Stimulated activated naive CD8-positive, alpha-beta T cell treated with anti-CD3 and anti-CD28 coated beads, Interleukin-15, Interleukin-2, amounts not matched to agents 100 U/mL and 50 U/mL, for 24 hours (primary cell): ENCODE measurements at places on chromosomes 2 and 18.

- DNase-seq = no peak
Measured at GRCh38 chr2:64440843-64441242, 13.1 kb upstream of the LGALSL start.

- no peak for DNase-seq
Measured at GRCh38 chr2:207437136-207437523, 92.6 kb upstream of the CREB1 start.

- no peak for DNase-seq
Measured at GRCh38 chr2:183112577-183112976, 11.7 kb upstream of the NUP35 start.

- no peak for DNase-seq
Measured at GRCh38 chr2:216575465-216575864, 57.8 kb upstream of the IGFBP2 start.

- DNase-seq = no peak
Measured at GRCh38 chr2:182682210-182682609, 33.8 kb upstream of the DNAJC10 start.

DNA sequence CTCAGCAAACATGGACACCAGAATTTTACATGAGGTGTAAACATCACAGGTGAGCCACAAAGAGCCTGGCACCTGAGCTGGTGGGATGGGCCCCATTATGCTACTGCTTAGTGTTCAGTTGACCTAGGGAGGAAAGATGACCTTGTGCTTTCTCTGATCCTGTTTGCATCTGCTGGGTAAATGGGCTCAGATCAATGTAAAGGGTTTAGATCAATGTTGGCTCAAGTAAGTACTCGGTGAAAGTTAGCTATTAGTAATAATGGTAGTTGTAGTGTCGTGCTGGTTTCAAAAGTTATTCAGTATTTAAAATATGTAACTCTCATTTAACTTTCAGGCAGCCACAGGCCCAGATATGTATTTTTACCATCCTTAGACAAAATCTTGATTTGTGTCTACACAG lies 19.8 kb downstream of the ABHD3 start:
- no peak for DNase-seq

DNA sequence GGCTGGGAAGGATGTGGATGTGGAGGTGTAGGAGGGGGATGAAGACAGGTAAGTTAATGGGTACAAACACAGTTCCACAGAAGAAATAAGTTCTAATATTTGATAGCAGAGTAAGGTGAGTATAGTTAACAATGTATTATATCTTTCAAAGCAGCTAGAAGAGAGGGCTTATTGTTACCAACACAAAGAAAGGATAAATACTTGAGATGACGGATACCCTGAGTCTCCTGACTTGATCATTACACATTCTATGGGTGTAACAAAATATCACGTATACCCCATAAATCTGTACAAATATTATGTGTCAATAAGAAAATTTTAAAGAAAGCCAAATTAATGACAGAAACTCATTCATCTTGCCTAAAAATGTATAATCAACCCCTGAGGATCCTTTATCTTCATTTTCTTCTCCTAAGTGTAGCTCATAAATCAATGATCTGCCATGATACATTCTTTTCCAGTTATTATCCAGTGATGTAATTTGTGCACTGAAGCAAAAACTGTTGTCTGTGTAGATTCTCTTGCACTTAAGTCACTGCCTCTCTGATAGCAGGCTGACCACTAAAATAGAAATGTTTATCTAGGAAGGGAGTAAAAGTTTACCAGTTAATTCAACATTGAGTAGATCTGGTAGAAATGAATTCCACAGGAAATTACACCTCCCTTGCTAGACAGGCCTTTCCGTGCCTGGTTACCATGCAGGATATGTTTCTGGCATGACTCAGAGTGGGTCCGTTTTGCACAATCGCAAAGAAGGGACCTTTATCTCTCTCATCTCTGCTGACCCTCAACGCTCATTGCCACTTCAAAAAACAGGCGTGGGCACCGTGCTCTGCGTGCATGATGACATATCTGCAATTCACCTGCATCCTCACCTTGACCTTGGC lies 249.7 kb upstream of the NCKAP5 start:
- no peak for DNase-seq
